ENCODE measurements at places on chromosomes 1 and 21.

- no peak for DNase-seq
These were observed 65.4 kb upstream of the ESRRG start for GRCh38 chr1:216788671-216789070.

GRCh38 chr1:64616039-64616438, 128.8 kb upstream of the RAVER2 start:
- peak; percentile 74 for DNase-seq

DNA sequence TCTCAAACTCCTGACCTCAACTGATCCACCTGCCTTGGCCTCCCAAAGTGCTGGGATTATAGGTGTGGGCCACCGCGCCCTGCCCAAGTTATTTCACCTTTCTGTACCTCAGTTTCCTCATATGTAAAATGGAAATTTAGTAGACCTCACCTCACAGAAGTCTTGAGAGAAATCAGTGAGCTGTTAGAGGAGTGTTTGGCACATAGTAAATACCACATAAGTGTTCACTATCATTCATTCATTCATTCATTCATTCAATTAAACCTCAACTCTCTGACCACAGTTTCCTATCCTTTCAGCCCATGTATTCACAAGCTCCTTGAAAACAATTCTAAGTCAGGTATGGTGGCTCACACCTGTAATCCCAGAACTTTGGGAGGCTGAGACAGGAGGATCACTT, 3.8 kb upstream of the FGR start:
- DNase-seq, result no peak

DNA sequence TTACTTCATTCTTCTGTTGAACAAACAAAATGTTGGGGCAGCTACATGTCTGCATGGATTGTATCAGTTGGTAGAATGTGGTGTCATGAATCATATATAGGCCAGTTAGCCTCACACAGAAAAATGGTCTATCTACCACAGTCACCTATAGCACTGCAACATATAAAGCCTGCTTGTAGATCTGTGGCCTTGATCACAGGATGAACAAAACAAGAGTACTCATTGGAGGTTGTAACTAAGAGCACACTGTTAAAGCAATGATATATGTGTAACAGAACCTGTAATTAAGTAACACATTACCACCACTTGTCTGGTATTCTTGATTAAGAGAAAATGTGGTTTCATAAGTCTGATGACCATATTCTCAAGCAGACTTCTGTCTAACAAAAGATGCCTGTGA, 167.3 kb upstream of the SGIP1 start:
- no peak for DNase-seq

DNA sequence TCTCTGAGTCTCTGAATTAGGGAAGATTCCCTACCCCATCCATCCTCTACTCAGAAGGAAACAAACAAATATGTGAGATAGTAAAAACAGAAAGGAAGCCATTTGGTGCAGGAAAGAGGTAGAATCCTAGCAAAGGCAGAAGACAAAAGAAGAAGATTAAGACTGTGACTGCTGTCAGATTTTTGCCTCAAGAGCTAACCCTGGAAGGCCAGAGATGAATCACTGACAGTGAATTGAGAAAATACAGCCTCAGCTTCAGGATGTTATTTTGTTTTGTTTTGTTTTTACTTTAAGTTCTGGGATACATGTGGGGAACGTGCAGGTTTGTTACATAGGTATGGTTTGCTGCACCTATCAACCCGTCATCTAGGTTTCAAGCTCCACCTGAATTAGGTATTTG, 31.7 kb downstream of the DSTYK start:
- no peak for DNase-seq

GRCh38 chr1:227723474-227723873, 11.6 kb downstream of the JMJD4 start:
- DNase-seq, result peak; percentile 10

DNA sequence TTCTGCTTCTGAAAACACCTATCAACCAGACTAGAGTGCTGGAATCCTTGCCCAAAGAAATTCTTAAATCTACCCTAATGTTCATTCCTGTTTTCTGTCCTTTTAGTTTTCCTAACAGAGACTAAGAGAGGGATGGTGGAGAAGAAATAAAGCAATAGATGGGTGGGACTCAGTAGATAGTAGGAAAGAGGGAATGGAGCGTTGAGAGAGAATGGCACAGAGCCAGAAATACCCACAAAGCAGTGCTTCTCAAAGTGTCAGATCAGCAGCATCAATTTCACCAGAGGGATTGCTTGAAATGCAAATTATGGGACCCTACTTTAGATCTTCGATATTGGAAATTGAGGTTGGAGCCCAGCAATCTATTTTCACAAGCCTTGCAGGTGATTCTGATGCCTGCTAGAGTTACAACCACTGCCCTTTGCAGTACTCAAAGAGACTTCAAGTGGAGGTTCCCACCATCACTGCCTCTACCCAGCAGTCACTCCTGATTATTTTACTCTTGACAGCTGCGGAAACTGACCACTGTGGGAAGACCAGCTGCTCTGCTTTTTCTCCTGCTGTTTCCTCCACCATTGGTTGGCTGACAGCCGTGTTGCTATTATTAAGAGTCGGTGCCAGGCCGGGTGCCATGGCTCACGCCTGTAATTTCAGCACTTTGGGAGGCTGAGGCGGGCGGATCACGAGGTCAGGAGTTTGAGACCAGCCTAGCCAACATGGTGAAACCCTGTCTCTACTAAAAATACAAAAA, 11.4 kb upstream of the PRPF3 start:
- no peak for DNase-seq

DNA sequence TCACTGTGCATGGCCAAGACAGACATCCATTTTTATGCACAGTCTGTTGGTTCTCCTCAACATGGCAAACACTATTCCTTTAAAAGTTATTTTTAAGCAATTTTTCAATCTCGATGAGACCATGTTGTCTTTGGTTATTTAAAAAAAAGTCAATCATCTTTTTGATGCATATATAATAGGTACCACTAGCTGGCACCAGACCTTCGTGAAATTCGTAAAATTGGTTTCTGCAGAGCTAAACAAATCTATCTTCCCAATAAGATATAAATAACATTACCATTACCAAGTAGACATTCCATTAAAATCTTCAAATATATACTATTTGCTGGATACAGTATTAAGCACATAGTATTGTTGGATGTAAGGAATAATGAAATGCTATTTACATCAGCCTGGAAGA, 220.0 kb upstream of the GREM2 start:
- DNase-seq, result no peak

GRCh38 chr1:233530665-233531386, 83.1 kb upstream of the KCNK1 start:
- DNase-seq, result no peak

DNA sequence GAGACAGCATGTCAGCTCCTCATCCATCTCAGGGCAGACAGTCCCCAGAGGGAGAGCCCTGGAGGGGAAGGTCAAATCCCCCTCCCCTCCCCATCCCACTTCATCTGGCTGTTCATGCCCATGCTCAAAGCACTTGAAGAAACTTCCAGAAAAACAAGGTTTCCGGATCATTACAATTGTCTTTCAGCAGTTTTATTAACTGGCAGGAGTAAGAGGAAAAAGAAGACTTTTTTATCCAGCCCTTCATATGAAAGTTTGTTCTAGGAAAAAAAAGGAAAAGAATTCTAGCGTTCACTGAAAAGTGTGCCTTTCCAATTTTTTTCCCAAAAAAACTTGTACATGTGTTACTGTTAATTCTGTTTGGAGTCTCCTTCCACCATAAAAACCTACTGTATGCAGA, 145.7 kb upstream of the TIAM1 start:
- DNase-seq, result no peak
